ENCODE measurements at places on chromosomes 3 and 15.

- DNase-seq = no peak
Observed at GRCh38 chr3:128619146-128619890, 31.3 kb downstream of the RPN1 start.

- no peak for DNase-seq
Observed at GRCh38 chr3:146537603-146538002, 6.8 kb downstream of the PLSCR1 start.

DNA sequence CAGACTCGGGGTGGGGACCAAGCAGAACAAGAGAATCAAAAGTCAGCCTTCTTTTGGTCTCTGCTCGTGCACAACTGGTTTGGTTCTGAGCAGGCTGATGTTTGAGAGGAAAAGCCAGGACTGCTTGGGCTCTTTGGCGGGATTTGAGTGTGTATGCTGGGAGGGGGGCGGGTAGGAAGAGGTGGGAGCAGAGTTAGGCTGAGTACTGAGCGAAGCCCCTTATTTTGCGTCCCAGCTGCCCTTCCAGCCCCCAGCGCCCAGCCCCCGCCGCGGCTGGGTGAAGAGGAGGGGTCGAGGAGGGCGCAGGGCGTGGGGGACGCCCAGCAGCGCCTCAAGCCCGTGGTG is 153.5 kb upstream of the GOLIM4 start:
- DNase-seq = peak; percentile 91

DNA sequence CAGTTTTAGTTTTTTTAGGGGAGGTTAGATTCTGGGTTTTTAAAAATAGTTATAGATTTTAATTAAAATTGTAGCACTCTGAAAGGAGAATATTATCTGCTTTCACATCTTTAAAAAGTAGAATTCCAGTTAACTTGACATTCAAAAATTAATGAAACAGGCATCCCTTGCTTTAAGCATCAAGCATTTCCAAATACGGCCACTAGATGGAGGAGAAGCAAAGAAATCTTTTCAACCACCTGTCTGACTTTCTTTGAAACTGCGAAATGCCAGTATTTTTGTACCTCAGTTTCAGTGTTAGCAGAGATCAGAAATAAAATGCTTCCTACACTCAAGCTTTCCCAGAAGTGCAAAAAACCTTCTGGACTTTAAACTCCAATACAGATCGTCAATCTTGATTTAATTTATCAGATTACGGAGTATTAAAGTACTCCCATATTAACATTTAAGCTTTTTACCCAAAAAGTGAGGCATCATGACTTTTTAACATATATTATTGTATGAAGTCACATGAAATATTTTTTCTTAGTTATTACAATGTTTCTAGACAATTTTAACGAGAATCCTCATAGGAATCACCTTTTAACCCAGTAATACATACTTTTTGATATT is 153.3 kb downstream of the P3H2 start:
- DNase-seq = no peak

- no peak for DNase-seq
Observed at GRCh38 chr3:168034152-168034928, 61.4 kb downstream of the GOLIM4 start.

GRCh38 chr3:109963831-109964230 is 626.5 kb upstream of the DPPA4 start:
- no peak for DNase-seq

Data from NCI-H2227 treated with DMSO at 0.1 percent for 48 hours (cell line).